ENCODE measurements at places on chromosomes 6 and 20.

GRCh38 chr6:2028457-2029038, 216.9 kb downstream of the GMDS start:
- DNase-seq, result no peak

DNA sequence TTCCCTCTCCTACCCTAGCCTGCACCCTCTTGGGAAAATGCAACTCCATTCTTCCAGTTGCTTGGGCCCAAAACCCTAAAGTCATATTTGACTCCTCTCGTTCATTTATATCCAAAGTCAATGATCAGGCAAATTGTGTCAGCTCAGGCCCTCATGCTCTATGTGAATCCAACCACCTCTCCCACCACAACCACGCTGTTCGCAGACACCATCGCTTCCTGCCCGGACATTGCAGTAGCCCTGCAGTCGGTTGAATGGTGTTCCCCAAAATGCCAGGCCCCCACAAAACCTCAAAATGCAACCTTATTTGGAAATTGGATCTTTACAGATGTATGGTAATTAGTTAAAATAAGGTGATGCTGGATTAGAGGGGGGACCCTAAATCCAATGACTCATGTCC, 98.3 kb downstream of the PREX1 start:
- DNase-seq, result no peak

DNA sequence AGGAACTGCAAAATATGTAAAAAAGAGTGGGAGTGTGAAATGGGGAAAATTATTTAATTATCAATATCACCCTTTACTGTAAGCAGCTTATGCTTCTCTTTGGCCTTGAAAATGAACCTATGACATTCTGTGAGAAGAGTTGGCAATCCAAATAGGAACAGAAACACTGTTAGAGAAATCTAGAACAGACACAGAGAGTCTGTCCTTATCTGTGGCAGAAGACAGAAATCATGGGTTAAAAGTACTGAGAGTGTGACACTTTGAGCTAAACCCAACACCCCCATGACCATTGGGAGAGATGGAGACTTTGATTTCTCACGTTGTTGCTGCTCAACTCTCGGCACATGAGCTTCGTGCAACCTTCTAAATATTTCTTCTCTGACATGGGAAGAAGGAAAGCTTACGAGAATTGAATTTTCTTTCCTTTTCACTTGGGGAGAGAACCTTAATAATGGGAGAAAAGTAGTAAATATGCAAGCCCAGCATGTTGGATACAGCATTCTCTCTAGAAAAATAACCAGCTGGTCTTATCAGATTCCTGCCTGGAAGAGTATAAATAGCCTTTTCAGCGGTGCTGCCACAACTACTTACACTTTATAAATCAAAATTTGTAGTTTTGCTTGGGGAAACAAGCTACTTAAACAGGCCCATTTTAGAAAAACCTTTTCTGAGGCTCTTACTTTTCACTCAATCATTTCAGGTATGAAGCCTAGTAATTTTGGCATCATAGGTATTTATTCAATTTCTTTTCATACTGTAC, 49.4 kb upstream of the NOX3 start:
- no peak for DNase-seq

DNA sequence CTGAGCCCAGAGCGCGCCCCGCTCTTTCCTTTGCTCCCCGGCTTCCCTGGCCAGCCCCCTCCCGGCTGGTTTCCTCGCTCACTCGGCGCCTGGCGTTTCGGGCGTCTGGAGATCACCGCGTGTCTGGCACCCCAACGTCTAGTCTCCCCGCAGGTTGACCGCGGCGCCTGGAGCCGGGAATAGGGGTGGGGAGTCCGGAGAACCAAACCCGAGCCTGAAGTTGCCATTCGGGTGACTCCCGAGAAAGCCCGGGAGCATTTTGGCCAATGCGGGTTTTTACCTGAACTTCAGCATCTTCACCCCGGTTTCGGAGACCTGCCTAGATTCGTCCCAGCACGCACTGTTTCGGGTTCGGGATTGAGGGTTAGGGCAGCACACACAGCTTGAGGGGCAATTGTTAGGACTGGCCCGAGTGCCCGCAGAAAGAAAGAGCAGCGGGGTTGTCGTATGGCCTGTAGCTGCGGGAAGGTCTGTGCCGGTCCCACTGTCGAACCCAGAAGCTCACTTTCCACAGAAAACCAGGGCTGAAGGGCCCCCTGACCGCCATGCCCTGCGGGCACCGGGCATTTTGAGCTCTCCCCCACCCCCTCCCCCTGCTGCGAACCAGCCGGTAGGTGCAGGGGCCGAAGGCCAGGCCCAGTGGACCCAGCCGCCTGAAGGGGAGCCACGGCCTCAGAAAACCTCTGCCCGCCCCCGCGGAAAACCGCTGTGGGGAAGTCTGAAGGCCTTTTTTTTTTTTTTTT, 2.1 kb downstream of the FOXP4 start:
- DNase-seq, result peak; percentile 32

DNA sequence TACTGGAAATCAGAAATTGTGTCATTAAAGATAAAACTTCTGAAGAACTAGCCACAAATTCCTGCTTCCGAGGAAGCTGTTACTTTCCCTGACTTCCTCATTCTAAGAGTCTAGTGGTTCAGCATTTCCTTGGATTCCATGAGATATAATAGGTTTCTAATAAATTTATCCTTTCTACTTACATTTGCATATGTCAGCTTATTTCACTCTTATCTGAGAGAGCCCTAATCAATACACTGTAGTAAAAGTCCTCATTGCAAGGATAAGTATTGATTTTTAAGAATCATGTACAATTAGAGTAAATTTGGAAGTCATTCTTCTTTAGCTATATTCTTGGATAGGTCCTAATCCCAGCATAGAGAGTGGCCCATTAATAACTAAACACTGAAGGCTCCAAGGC, 16.9 kb upstream of the THEMIS start:
- DNase-seq, result no peak
